ENCODE measurements at places on chromosomes 6 and 20. TPM values are rescaled to one million over a fixed set of nuclear protein-coding genes. Genes with fewer than 3 reads are reported as not detected.
A peak's percentile ranks its signal among the peaks of the same experiment; 100 is the strongest.

GRCh38 chr6:163014736-163015135 lies 287.0 kb downstream of the PACRG start:
- H3K27ac ChIP-seq = no peak overlapping the region
- no peaks in the 10 kb centered on the region for H3K36me3 ChIP-seq
- peaks cover 9% of the 10 kb centered on the region for H3K27me3 ChIP-seq
- DNase-seq = no peak
- H3K4me3 ChIP-seq = no peak overlapping the region

DNA sequence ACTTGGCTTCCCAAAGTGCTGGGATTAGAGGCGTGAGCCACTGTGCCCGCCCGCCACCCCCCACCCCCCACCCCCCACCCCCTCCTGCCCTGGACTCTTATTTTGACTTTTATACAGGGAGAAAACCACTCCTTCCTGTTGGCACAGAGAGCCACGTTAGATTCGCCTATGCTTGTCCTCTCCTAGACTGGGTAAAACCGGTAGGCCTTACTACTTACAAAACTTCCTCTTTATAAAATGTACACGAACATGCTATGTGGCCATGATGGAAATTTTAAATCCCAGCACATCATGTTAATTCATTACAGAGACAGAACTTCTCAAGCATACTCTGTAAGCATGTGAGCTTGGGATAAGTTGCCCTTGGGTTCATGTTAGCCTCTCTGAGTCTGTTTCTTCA lies 124.2 kb downstream of the SLC24A3 start:
- H3K4me1 ChIP-seq = no peaks in the 10 kb centered on the region
- H3K27me3 ChIP-seq = no peaks in the 10 kb centered on the region
- no peak overlapping the region for H3K4me3 ChIP-seq
- no peak for DNase-seq

DNA sequence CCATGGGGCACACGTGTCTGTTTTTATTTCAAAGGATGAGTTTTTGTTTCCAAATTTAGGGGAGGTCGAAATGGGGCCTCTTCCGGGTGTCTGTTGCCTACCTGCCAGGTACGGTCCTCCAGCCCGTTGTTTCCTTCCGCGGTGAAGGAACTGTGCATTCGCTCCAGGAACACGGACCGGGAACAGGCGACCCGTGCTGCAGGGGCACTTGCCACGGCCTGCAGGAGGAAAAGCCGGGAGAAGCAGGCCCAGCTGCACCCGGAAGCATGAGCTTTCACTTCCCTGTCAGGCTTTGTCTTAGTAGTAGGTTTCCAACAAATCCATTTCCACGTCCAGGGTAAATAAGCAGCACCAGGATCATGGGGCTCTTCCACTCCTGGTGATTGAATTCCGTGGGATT lies 17.0 kb upstream of the NPEPL1 start:
- H3K4me3 ChIP-seq = no peak overlapping the region
- no peak for DNase-seq
- H3K27ac ChIP-seq = no peak overlapping the region
- H3K27me3 ChIP-seq = no peaks in the 10 kb centered on the region

- no peaks in the 10 kb centered on the region for H3K36me3 ChIP-seq
- H3K27ac ChIP-seq = no peak overlapping the region
- peak overlapping the region; percentile 81 for H3K4me3 ChIP-seq
- H3K27me3 ChIP-seq = peaks cover 26% of the 10 kb centered on the region
Observed at GRCh38 chr20:44247586-44248409, 690 bp downstream of the GDAP1L1 start.

GRCh38 chr6:158737710-158738615 lies 81.2 kb downstream of the EZR start:
- no peaks in the 10 kb centered on the region for H3K36me3 ChIP-seq
- no peak overlapping the region for H3K4me3 ChIP-seq
- H3K27me3 ChIP-seq = no peaks in the 10 kb centered on the region
- H3K27ac ChIP-seq = no peak overlapping the region
- no peak for DNase-seq

DNA sequence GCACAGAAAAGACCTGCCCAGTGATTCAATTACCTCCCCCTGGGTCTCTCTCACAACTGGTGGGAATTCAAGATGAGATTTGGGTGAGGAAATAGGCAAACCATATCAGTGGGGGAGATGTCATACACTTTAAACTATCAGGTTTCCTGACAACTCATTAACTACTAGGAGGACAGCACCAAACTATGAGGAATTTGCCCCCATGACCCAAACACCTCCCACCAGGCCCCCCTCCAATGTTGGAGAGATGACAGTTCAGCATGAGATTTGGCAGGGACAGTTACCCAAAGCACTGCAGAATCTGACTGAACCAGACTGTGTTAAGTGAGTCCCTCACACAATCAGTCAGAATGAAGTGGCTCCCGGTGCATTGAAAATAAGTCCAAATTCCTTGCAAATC lies 148.0 kb downstream of the TTLL2 start:
- H3K36me3 ChIP-seq = no peaks in the 10 kb centered on the region
- H3K4me3 ChIP-seq = no peak overlapping the region
- H3K27ac ChIP-seq = no peak overlapping the region
- no peaks in the 10 kb centered on the region for H3K27me3 ChIP-seq

- H3K4me1 ChIP-seq = peaks cover 8% of the 10 kb centered on the region
- DNase-seq = peak; percentile 66
- no peak overlapping the region for H3K4me3 ChIP-seq
- H3K27ac ChIP-seq = no peak overlapping the region
Observed at GRCh38 chr20:8431538-8432434, 299.7 kb downstream of the PLCB1 start.

DNA sequence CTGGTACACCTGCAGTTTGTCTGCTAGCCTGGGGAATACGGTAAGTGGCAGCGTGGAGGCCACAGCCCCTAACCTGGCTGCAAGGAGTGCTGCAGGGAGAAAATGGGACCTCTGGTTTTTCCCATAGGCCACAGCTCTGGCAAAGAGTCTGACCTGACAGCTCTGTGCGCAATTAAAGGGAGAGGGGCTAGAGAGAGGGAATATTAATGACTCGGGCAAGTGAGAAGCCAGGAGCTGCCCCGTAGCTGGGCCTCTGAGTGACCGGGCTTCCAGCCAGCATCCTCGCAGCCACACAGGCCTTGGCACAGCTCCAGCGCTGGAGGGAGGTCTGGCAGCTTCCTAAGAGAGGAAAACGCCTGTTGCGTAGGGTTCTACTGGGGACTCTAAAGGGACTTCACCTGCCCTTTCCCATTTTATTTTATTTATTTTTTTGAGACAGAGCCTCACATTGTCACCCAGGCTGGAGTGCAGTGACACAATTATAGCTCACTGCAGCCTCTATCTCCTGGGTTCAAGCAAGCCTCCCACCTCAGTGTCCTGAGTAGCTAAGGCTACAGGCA lies 18.2 kb upstream of the OCSTAMP start:
- no peaks in the 10 kb centered on the region for H3K36me3 ChIP-seq
- H3K27me3 ChIP-seq = no peaks in the 10 kb centered on the region
- no peak overlapping the region for H3K4me3 ChIP-seq
- no peak for DNase-seq
- H3K27ac ChIP-seq = no peak overlapping the region
- no peaks in the 10 kb centered on the region for H3K4me1 ChIP-seq

GRCh38 chr6:161057103-161058091 lies 65.8 kb downstream of the MAP3K4 start:
- peaks cover 21% of the 10 kb centered on the region for H3K36me3 ChIP-seq
- no peak overlapping the region for H3K27ac ChIP-seq

DNA sequence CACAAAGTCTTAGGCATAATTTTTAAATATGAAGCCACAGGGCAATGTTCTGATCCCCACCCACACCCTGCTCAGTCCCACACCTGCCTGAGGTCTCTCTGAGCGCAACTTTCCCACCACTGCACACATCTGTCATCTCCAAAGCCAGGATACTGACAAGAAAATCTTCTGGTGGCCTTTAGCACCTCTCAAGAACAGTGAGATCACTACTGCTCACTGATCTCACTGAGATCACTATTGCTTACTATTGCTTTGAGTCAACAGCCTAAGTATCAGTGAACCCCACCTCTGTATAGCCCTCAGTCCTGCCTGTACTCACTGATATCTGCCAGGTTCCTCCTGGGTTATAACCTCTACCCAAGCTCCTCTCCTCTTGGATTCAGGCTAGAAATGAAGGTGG lies 6.4 kb downstream of the TNFRSF21 start:
- no peaks in the 10 kb centered on the region for H3K27me3 ChIP-seq
- H3K4me3 ChIP-seq = peak overlapping the region; percentile 91
- DNase-seq = no peak
- peaks cover 41% of the 10 kb centered on the region for H3K36me3 ChIP-seq
- H3K4me1 ChIP-seq = peaks cover 13% of the 10 kb centered on the region

DNA sequence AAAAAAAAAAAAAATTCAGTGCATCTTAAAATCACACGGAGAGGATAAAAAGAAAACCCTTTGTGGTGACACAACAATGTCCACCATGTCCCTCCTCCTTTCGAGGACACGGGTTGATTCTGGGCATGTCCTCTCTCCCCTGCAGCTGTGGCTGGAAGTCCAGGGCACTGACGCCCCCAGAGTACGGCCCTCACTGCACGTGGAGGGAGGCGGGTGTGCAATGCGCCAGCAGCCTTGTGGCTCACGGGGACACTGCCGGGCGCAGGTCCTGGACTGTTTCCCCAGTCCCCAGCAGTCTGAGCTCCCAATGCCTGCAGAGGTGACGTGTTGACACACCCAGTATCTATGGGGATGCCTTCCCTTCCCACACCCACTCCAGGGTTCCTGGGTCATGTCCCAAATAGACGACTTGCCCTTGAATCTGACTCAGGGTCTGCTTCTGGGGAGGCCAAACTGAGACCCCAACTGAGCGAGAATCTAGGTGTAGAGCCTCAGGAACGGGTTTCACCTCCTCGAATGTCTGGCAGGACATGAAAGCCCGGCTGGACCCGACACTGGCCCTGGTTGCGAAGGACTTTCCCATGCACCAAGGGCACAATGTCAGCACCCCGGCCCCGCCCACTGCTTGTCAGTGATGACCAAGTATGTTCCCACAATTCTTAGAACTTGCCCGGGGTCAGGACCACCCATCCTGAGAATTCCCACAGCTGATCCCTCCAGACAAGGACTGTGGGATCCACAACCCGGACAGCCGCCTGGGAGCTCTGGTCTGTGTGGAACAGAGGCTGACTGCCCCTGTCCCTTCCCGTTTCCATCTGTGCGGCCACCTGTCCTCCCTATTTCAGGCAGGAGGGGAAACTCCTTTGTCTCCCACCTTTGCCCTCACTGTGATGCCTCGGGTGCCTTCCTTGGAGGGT lies 425.1 kb upstream of the SULF2 start:
- H3K27ac ChIP-seq = no peak overlapping the region
- H3K4me1 ChIP-seq = peaks cover 4% of the 10 kb centered on the region
- H3K27me3 ChIP-seq = no peaks in the 10 kb centered on the region
- H3K4me3 ChIP-seq = no peak overlapping the region

GRCh38 chr6:23688650-23689049 lies 437.4 kb upstream of the NRSN1 start:
- no peak overlapping the region for H3K27ac ChIP-seq
- H3K36me3 ChIP-seq = no peaks in the 10 kb centered on the region
- peaks cover 5% of the 10 kb centered on the region for H3K4me1 ChIP-seq

GRCh38 chr6:64482631-64483030 lies 847.0 kb downstream of the PHF3 start:
- no peak overlapping the region for H3K27ac ChIP-seq
- no peaks in the 10 kb centered on the region for H3K27me3 ChIP-seq
- H3K4me3 ChIP-seq = no peak overlapping the region
- no peaks in the 10 kb centered on the region for H3K4me1 ChIP-seq
- no peak for DNase-seq

DNA sequence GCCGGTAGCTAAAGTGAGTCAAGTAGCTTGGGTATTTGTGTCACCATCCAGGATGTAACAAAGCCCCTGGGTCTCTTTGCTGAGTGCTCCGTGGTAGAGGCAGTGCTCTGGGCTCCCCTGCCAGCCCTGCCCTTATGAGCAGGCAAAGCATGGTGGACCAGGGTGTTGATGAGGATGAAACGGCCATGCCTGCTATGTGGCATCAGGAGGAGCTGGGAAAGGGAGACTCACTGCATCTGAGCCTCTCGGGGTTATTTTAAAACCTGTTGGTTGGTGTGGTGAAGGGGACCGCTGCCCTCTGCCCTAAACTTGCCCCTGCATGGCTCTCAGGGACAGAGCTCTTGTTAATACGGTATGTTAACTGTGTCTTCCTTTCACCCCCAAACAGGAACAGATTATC lies 143.1 kb downstream of the DTNBP1 start:
- peak overlapping the region; percentile 16 for H3K27ac ChIP-seq
- no peak for DNase-seq
- no peaks in the 10 kb centered on the region for H3K4me1 ChIP-seq
- H3K27me3 ChIP-seq = no peaks in the 10 kb centered on the region
- H3K4me3 ChIP-seq = no peak overlapping the region
- peaks cover 93% of the 10 kb centered on the region for H3K36me3 ChIP-seq

DNA sequence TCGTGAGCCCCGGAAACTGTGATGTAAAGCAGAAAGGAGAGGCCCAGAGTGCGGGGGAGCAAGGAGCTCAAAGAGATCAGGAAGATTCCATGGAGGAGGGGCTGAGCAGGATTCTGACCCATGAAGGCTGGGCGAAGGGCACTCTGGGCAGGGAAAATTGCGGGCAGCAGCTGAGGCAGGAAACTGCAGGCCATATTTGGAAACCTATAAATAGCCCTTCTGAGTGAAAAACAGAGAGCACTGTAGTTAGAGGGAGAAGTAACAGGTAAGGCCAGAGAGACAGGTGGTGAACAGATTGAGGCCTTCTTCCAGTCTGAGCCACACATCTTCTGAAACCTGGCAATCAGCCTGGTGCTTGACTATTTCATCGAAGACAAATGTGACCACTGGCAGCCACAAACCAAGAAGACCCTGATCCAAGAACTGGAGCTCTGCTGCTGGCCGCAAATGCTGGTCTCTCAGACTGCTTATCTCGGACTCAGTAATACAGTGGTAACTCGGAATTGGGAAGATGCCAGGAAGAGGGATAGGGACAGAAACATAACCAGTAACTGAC lies 14.1 kb upstream of the BEND3 start:
- H3K27me3 ChIP-seq = no peaks in the 10 kb centered on the region
- H3K4me3 ChIP-seq = no peak overlapping the region
- H3K4me1 ChIP-seq = no peaks in the 10 kb centered on the region
- no peaks in the 10 kb centered on the region for H3K36me3 ChIP-seq

DNA sequence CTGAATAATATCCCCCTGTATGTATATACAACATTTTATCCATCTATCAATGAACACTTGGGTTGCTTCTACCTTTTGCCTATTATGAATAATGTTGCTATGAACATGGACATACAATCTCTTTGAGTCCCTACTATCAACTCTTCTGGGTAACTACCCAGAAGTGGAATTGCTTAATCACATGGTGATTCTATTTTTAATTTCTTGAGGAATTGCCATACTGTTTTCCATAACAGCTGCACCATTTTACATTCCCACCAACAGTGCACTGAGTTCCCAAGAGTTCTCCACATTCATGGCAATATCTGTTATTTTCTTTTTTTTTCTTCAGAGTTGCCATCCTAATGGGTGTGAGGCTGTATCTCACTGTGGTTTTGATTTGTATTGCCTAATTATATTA lies 88.3 kb downstream of the ZHX3 start:
- H3K27ac ChIP-seq = no peak overlapping the region
- H3K36me3 ChIP-seq = no peaks in the 10 kb centered on the region
- no peaks in the 10 kb centered on the region for H3K27me3 ChIP-seq
- no peaks in the 10 kb centered on the region for H3K4me1 ChIP-seq

GRCh38 chr6:40803897-40804702 lies 216.9 kb upstream of the LRFN2 start:
- H3K36me3 ChIP-seq = no peaks in the 10 kb centered on the region
- no peak for DNase-seq
- H3K27me3 ChIP-seq = no peaks in the 10 kb centered on the region
- no peak overlapping the region for H3K4me3 ChIP-seq
- no peak overlapping the region for H3K27ac ChIP-seq

The MICAL1 gene
- 6.1 TPM for total RNA-seq

The RBPJL gene
- not detected for total RNA-seq

The APOBEC2 gene
- not detected for total RNA-seq

The GHRH gene
- not detected for total RNA-seq

The ADGRG6 gene
- 23.4 TPM for total RNA-seq

The F13A1 gene
- 1.3 TPM for total RNA-seq

The SYNDIG1 gene
- total RNA-seq = 1.9 TPM

The TMEM170B gene
- total RNA-seq = 5.3 TPM

Data from endodermal cell (in vitro differentiated cells).